ENCODE measurements at places on chromosomes 7 and 10.

- no peak for DNase-seq
Measured at GRCh38 chr10:121654021-121654545, 55.8 kb upstream of the FGFR2 start.

- peak; percentile 68 for DNase-seq
Measured at GRCh38 chr10:132319853-132320653, 11.9 kb upstream of the LRRC27 start.

DNA sequence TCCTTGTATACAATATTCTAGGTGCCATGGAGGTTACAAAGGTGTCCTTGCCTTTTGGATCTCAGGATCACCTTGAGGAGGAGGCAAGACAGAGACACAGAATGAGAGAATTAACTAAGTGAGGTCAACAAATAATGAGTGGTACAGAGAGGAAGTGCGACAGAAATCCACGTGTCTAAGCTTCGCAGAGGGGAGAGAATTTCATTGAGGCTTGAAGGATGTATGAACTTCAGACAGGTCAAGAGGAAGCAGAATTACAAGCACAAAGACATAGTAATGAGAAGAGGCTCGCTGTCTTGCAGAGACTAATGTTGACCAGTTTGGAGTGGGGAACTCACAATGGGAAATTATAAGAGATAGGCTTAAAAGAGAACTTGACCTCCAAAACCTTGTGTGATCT lies 308.7 kb downstream of the FRMD4A start:
- no peak for DNase-seq

GRCh38 chr7:36203071-36203790 lies 50.2 kb downstream of the EEPD1 start:
- no peak for DNase-seq

- no peak for DNase-seq
Measured at GRCh38 chr10:119478111-119478802, 64.3 kb downstream of the RGS10 start.

DNA sequence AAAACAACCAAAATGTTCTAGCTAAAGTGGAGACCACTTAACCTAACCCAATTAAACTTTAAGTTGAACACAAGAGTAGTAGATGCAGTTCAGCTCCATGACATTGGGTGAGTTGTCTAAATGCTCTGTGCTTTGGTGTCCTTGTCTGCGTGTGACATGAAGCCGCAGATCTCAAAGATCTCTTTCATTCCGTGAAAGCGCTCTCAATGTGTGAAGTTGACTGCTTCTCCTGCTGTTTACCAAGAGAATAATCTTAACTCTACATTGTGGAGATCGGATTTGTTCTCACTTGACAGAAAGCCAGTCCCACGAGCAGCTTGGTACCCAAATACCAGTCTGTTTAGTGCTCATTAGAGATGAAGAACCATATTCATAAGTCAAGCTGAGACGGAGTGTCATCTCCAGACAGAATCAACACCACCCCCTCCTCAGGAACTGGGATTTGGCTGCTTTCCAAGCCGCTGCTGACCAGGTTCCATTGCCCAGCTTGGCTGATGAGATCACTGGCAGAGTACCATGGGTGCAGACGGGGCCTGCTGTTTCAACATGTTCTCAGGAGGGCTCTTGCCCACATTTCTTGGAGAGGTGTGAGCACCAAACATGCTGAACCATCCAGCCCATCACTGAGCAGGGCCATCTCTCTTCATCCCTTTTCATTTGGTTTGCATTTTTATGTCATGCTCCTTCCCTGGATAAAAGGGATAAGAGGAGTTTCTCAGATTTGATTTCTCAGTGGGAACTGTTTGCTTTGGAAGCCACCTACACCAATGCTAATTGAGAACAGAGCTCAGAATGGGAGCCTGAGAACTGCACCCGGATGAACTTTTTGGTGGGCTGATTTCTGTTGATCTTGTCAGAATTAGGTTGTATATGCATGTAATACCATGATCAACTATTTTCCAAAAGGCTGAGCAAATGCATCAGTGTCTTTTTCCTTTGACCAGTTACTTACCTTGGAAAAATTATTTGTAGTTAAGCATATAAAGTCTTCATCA lies 95.8 kb upstream of the AGBL3 start:
- DNase-seq = no peak

DNA sequence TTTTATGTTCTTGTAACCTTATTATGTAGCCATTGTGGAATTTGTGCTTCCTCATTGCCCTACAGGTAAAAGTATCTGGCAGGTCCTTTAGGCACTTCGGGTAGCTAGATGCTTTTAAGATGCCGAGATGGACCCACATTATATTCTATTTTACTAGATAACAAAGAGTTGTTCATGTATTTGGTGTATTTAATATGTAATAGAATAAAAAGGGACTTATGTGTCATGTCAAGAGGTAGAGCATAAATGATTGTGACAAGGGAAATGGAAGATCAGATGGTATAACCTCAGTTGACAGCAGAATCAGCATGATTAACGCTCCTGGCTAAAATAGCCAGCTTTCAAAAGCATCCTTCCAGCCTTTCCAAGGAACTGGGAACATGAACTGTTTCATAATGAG lies 50.6 kb downstream of the NPY start:
- DNase-seq = no peak

DNA sequence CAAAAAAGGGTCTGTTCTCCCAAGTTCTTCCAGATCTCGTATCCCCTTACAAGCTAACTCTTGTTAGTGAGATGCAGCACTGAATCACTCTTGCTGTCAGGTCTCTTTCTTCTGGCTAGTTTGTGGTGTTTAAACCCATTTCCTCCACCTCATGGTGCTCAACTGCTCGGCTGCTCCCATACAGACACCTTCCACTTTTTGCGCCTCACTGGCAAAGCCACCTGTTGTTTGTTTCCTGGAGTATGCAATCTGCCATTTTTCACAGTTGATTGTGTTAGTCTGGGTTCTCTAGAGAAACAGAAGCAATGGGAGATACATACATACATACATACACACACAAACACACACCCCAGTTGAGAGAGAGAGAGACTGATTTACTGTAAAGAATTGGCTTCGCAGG lies 124.4 kb upstream of the SP8 start:
- DNase-seq = no peak

GRCh38 chr10:128540781-128541761 lies 414.8 kb upstream of the MKI67 start:
- no peak for DNase-seq

DNA sequence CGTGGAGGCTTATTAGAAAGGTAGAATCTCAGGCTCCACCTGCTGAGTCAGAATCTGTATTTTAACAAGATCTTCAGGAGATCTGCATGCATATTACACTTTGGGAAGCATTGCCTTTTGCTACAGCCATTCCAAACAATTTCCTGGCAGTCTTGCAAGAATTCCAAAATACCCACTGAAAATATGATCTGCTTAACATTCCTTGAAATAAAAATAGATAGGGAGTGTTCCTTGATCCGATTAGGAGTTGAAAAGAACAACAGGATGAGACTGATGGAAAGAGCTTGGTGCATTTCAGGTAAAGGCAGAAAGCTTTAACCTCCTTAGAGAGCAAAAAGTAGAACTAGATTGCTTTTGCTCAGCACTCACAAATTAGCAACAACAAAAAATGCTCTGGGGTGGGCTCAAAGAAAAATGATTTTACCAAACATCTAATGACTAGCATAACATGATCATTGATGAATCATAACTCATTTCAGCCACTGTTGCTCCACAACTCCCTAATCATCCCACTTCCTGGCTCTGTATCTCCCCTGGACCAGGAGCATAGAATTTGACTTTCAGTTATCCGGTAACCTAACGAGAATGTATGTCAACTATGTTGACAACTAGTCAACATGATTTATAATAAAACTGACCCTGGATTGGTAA lies 115.2 kb downstream of the RNLS start:
- no peak for DNase-seq

- DNase-seq = no peak
Measured at GRCh38 chr7:108109221-108109908, 20.8 kb downstream of the LAMB4 start.

GRCh38 chr10:76946270-76946669 lies 691.3 kb downstream of the KCNMA1 start:
- no peak for DNase-seq

- no peak for DNase-seq
Measured at GRCh38 chr10:21637795-21638194, 103.8 kb downstream of the MLLT10 start.

DNA sequence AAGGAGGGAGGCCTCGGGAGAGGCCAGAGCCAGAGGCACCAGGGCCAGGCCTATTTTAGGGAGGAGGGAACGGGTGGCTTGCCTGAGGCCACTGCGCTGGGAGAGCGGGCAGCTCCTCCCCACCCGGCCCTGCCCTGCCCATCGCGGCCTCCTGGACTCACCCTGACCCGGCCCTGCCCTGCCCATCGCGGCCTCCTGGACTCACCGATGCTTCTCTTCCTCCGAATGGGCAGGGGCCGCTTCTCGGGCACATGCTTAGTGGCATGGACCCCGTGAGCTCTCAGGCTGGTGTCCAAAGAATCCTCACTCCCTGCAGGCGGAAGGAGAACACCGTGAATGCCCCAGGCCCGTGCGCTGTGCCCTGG lies 7.5 kb downstream of the PDGFA start:
- DNase-seq = no peak

DNA sequence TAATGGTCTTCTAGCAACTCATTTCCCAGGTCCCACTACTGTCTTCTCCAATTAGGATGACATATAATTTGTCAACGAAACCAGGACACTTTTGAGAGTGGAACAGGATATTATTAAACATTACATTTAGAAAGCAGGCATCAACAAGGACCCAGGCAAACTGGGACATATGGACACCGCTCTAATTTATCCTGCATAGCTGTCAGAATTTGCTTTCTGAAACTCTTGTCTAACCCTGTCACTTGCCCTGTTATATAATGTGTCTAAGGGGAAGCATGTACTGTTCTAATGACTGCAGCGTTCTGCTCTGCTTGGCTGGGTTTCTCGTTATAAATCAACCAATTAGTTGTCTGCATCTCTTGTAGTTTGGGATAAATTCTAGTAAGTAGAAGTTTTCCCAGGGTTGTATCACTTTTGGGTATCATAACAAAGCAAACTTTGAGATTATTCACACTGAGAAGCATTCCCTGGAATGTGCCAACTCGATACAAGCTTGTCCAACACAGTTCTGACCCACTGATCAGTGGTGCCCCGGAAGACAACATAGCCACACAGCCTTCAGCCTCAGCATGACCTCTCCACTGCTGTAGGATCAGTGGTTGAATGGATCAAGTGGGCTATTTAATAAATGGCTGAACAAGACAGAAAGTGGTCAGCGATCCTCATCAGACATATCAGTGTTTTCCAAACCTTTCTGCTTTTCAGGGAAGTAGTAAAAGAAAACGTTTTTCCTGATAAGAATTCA lies 228.1 kb downstream of the KIF20B start:
- no peak for DNase-seq

DNA sequence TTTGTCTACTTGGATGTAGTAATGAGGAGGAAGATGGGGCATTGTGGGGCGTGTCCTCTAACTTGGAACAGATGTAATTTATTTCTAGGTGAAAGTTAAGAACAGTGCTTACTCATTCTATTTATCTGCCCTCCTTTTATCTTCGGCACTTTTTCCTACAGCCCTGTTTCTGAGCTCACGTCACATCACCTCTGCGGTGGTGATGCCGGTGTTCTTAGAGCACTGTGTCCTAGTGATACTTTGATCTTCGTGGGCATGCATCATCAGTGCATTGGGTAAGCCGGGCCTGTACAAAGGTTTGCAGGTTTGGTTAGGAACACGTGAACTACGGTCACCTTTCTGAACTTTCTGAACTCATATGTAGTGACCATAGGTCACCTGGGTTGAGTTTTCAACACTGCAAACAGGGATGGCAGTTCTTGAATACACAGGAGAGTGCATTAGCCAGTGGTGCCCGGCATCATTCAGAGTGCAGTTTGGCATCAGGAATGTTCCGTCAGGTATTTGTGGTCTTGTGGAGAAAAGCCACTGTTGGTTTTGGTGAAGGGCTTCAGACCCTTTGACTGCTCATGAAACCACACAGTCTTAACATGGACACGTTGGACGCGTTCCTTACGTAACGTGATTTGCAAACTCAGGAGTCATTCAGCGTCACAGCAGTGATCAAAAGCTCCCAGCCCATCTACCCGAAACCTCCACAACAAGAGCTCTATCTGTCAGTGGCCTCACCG lies 5.6 kb downstream of the POR start:
- DNase-seq = no peak

DNA sequence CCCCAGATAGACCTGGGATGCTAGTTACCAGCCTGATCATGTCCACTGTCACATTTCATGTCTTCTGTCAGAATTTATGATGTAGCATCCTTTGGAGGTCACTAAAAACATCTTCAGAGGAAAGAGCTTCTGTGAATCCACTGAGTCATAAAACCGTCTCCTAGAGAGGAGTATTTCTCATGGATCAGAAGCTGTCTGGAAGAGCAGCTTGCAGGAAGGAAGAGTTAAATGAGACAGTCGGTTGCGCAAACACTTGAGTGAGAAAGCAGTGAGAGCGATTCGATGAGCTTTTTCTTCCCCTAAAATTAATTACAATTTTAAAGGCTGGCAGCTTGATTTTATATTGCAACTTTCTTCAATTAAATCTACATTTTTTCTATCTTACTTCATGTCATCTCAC lies 47.2 kb upstream of the WDR11 start:
- DNase-seq = no peak

- DNase-seq = no peak
Measured at GRCh38 chr10:118913825-118914224, 115.7 kb upstream of the NANOS1 start.

DNA sequence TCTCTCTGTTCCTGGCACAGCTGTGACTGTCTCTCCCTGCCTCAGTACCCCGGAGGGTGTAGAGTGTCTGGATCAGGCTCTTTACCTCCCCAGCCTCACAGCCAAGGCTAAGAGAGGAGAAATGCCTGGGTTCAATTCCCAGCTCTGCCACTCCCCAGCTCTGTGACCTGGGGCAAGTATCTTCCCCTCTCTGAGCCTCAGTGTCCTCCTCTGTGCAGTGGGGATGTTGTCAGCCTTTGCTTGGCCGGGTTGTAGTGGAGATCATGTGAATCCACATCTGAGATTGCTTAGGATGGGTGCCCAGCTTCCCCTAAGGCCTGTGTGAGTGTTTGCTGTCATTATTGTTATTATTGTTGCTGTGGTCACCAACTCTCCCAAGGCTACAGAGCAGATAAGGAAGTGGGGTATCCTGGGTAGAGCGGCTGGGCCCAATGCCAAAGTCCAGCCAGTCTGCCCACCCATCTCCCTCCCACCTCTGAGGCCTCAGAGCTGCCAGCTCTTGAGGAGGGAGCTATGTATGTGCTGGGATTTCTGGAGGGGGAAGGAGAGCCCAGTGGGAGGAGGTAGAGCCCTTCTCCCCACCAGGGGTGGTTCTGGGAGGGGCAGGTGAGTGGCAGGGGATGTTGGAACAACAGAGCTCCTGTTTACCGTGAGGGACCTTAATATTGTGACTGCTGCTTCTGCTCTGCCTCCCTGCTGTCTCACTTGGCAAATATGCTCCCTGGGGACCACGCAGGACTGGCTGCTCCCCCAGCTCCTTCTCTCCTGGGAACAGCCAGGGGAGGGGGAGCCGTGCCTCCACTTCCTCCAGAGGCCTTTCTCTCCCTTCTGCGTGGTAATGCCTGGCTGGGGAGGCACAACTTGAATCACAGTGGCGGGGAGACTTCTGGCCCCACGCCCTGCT lies 170.5 kb downstream of the RPS24 start:
- no peak for DNase-seq

GRCh38 chr7:76069238-76069638 lies 21.3 kb downstream of the MDH2 start:
- no peak for DNase-seq

GRCh38 chr7:66167773-66168387 lies 37.3 kb upstream of the TPST1 start:
- DNase-seq = peak; percentile 23
